ENCODE measurements at places on chromosomes 3 and 15. TPM values are rescaled to one million over a fixed set of nuclear protein-coding genes. Genes with fewer than 3 reads are reported as not detected.

- H3K4me1 ChIP-seq: no peaks in the 10 kb centered on the region
- DNase-seq: no peak
- H3K27ac ChIP-seq: no peak overlapping the region
- no peaks in the 10 kb centered on the region for H3K27me3 ChIP-seq
These were observed 149.2 kb upstream of the LINGO1 start for GRCh38 chr15:77781946-77782240.

The CX3CR1 gene
- 0.61 TPM for total RNA-seq

GRCh38 chr15:32956711-32957110 is 237.8 kb downstream of the FMN1 start:
- H3K36me3 ChIP-seq: no peaks in the 10 kb centered on the region
- no peak overlapping the region for H3K4me3 ChIP-seq
- H3K27me3 ChIP-seq: no peaks in the 10 kb centered on the region
- no peaks in the 10 kb centered on the region for H3K4me1 ChIP-seq
- no peak for DNase-seq

GRCh38 chr3:30195352-30195751 is 411.0 kb upstream of the TGFBR2 start:
- H3K36me3 ChIP-seq: no peaks in the 10 kb centered on the region
- H3K4me3 ChIP-seq: no peak overlapping the region
- no peaks in the 10 kb centered on the region for H3K27me3 ChIP-seq
- no peak for DNase-seq
- no peak overlapping the region for H3K27ac ChIP-seq

- no peak overlapping the region for H3K4me3 ChIP-seq
- peak; percentile 73 for DNase-seq
- peaks cover 34% of the 10 kb centered on the region for H3K4me1 ChIP-seq
- peak overlapping the region; percentile 76 for H3K27ac ChIP-seq
- H3K36me3 ChIP-seq: no peaks in the 10 kb centered on the region
- H3K27me3 ChIP-seq: no peaks in the 10 kb centered on the region
These were observed 245.1 kb downstream of the MAGI1 start for GRCh38 chr3:65793495-65794200.
